Mesangial cell (primary cell): ENCODE measurements at places on chromosomes 7 and 10. TPM values are rescaled to one million over a fixed set of nuclear protein-coding genes. Genes with fewer than 3 reads are reported as not detected.

MSMB gene
- total RNA-seq = not detected in 2 replicates

DPYSL4 gene
- total RNA-seq = 0.98 and 5.3 TPM in 2 replicates

ELN gene
- 0.38 TPM in 1 of 2 replicates, not detected in the other for total RNA-seq

LMBR1 gene
- total RNA-seq = 29.3 and 42.7 TPM in 2 replicates

SAMD9 gene
- total RNA-seq = 0.98 and 1.4 TPM in 2 replicates
